C1 segment of cervical spinal cord (tissue), 14 donors: ENCODE measurements at places on chromosomes 16 and 17.

DNA sequence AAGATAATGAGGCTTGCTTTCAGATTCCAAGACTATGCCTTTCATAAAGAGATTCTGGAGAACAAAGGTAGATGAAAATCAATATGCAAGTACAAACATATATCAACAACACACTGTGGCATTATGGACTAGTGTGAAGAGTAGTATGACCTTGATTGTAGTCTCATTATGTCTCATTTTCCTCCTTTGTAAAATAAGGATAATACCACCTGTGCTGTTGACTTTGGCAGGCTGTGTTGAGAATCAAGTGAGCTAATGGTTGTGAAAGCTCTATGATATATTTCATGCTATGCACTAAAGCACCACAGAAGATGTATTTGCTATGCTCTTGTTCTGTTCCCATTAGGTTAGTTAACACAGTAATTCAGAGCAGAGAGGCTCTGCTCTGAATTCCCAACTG, 78.5 kb upstream of the NACA2 start:
- no peak for DNase-seq

DNA sequence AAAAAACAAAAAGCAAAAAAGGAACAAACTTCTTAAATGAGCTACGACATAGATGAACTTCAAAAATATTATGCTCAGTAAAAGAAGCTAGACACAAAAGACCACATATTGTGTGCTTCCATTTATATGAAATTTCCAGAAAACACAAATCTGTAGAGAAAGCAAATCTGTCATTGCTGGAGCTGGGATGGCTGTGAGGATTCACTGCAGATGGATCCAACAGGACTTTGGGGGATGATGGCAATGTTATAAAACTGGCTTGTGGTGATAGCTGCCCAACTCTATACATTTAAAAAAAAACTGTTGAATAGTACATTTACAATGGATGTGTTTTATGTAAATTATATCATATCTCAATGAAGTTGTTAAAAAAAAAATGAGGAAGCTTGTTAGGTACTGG, 52.6 kb upstream of the MAP3K14 start:
- DNase-seq, result no peak

DNA sequence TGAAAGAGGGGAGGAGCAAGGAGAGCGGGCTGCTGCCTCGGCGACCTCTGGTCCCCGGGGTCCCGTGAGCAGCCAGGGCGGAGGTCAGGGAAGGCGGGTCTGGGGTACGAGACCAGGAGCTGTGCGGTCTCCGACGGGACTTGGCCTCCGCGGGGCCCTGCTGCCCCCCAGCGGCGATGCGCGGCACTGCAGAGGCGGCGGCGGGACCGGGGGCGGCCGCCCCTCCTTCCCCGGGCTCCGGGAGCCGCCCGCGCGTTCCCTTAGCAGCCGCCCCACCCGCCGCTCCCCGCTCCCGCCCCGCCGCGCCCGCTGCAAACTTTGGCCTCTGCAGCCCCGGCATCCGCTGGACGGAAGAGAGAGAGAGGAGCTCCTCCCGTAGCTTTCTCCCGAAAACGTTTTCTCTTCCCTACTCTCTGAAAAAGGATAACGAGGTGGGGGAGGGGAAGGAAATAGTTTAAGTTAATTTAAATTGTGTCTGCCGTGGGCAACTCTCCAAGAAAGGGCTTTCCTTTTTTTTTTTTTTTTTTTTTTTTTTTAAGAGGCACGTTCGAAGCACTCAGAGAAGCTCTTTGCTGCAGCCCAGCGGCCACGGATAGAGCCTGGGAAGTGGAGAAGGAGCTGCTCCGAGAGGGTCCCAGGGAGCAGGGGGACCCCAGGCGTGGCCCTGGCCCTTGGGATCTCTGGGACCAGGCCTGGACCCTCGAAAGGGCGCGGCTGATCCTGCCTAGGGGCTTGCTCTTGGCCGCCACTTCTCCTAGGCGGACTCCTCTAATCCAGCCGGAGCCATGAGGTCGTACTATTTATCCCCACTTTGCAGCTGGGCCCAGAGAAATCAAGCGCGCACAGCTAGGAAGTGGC, 43.2 kb downstream of the C16orf82 start:
- DNase-seq, result peak; percentile 3

DNA sequence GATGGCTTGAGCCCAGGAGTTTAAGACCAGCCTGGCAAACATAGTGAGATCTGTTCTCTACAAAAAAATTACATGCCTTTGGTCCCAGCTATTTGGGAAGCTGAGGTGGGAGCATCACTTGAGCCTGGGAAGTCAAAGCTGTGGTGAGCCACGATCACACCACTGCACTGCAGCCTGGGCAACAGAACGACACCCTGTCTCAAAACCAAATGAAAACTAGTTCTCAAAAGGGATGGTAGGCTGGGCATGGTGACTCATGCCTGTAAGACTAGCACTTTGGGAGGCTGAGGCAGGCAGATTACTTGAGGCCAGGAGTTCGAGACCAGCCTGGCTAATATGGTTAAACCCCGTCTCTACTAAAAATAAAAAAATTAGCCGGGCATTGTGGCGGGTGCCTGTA, 31.1 kb downstream of the PPM1D start:
- no peak for DNase-seq

- DNase-seq, result no peak
Observed at GRCh38 chr16:77660311-77660710, 62.0 kb upstream of the NUDT7 start.

DNA sequence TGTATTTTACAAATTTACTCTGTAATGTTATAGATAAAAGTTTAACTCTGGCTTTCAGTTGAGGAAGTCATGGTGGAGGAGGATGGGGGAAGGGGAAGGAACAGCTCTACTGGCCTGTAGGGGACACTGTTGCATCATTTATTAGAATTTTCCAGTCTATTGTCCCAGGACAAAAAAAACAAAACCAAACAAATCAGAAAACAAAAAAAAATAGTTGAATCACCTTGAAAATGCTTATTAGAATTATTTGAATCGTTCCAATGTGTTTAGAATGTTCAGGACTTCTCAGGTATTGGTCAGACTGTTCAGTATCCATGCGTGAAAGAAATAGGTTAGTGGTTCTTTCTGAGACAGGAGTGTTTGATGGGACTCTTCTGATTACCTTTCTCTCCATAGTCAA, 242.0 kb downstream of the FTO start:
- DNase-seq, result no peak

DNA sequence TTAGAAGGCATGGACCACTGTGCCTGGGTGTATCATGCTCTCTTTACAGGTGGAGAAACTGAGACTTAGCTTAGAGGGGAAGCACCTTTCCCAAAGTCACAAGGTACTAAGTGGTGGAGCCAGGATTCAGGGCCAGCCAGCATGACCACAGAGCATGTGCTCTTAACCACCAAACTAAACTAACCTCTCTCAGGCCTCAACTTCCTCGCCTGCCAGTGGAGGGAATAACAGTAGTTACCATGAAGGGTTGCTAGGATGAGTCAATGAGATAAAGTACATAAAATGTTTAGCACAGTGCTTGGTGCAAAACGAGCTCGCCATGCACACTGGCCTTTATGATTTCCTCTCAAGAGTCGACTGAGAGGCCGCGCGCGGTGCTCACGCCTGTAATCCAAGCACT, 6.4 kb upstream of the MYO1C start:
- DNase-seq, result no peak

- DNase-seq, result no peak
Observed at GRCh38 chr17:73998653-73999645, 204.5 kb upstream of the RPL38 start.

DNA sequence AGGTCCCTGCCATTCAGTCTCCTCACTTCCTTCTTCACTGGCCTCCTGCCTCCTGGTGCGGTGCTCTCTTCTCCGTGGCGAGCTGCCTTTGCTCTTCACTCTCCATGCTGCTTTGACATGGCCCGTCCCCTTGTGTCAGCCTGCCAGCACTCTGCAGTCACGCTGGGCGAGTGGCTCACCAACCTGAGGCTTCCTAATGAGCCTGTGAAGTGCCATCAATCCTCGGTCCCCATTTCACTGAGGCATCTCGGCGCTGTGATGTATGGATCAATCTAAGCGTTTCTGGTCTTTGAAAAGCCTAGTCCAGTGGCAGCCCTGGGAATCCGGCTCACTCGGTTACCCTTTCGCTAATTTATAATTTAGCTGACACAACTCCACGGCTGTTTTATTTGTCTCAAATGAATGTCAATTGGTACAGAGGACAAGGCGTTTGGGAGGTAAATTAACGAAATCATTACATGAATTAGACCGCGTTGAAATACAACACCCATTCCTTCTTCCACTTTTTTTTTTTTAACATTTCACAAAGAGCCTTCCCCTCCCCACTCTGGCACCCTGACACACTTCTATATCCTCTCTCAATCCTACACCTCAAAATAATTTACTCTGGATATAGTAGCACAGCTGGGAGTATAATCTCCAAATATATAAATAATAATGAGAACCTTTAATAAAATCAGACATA, 610.7 kb downstream of the TMEM114 start:
- no peak for DNase-seq

DNA sequence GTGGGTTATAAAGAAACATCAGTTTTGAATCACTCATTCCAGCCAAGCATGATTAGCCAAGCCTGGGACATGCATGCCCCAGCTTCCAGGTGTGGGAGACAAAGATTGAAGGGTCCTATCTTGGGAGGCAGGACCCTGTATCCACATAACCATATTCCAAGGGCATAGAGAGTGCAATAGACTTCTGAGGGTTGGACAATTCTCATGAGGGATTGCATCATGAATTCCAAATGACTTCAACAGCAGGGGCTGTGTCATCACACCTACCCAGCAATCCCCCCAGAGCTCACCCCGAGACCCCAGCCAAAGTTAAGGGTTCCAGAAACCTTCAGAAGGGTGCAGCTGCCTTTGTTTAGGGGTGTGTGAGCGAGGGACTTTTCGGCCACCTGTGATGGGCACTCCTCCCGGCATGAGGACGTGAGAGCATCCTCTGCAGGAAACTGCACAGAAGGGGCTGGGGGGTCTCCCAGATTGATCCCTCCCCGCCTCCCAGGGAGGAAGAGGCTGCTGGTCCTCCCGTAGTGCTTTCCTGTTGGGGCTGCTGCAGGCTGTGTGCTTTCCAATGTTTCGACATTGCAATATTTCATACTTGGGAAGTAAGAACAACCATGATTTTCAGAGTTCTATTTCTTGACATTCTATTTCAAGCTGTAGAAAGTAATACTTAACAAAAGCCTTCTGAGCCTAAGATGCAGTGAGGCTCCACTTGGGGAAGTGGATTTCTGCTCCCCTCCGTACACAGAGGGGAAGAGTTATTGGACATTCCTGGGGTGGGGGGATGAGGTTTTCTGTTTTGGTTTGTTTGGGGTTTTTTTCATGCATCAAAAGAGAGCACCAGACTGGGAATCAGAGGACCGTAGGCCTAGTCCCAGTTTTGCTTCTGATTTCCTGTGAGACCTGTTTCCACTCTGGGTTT, 13.3 kb upstream of the PITPNM3 start:
- DNase-seq, result no peak

DNA sequence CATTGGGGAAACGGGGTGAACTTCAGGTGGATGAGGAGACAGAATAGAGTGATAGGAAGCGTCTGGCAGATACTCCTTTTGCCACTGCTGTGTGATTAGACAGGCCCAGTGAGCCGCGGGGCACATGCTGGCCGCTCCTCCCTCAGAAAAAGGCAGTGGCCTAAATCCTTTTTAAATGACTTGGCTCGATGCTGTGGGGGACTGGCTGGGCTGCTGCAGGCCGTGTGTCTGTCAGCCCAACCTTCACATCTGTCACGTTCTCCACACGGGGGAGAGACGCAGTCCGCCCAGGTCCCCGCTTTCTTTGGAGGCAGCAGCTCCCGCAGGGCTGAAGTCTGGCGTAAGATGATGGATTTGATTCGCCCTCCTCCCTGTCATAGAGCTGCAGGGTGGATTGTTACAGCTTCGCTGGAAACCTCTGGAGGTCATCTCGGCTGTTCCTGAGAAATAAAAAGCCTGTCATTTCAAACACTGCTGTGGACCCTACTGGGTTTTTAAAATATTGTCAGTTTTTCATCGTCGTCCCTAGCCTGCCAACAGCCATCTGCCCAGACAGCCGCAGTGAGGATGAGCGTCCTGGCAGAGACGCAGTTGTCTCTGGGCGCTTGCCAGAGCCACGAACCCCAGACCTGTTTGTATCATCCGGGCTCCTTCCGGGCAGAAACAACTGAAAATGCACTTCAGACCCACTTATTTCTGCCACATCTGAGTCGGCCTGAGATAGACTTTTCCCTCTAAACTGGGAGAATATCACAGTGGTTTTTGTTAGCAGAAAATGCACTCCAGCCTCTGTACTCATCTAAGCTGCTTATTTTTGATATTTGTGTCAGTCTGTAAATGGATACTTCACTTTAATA, 7.0 kb upstream of the TMEM235 start:
- peak; percentile 89 for DNase-seq

DNA sequence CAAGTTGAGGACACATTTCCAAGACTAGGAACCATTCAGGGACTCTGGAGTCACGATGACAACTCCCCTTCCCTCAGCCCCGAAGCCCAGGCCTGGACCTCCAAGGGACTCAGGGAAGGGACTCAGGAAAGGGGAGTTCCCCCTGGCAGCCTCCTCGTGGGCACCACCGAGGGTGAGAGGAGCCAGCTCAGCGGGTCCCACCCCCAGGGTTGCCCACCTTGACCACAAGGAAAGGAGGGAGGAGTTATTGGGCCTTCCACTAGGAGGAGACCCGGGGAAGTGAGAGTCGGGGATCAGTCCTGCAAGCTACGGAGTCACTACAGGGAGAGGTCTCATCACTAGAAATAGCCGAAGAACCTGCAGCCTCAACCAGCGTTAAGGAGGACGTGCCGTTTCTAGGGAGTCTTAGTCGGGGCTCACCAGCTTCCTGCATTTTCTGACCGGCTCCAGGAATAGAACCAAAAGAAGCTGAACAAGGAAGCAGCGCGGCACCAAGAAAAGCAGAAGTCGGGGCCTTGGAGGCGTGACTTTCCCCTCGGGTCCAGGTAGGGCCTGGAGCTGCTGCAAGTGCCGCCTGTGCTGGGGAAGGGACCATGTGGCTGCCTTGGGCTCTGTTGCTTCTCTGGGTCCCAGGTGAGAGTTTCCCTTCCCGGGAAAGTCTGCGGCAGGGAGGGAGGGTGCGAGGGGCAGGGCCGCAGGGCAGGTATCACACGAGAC, at the start of gene CD300A:
CD300A (plus strand) TSS at position 524 of the 717 bp plus-strand sequence; CDS start at position 594, 70 bp downstream.
- peak; percentile 32 for DNase-seq

DNA sequence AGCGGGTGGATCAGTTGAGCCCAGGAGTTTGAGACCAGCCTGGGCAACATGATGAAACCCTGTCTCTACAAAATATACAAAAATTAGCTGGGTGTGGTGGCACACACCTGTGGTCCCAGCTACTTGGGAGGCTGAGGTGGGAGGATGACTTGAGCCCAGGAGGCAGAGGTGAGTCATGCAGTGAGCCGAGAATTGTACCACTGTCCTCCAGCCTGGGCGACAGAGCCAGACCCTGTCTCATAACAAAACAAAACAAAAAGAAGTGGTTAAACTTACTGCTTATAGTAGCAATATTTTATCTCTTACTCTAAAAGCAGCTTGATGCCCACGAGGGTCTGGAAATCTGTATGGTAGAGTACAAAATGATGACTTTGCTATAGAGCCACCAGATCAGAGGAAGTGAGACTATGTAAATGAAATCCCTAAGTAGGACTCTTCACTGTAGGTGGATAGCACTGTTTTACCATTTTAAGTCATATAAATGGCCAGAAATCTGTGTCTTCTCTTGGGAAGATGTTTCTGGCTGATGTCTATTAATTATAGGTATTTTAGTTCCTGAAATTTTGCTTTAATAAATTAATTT, 60.4 kb upstream of the MRC2 start:
- DNase-seq, result no peak

- no peak for DNase-seq
Observed at GRCh38 chr17:27562777-27563455, 68.1 kb upstream of the LGALS9 start.

GRCh38 chr16:22190081-22190775, 15.8 kb upstream of the EEF2K start:
- DNase-seq, result peak; percentile 98
